ENCODE measurements at places on chromosomes 11 and 22.
A peak's percentile ranks its signal among the peaks of the same experiment; 100 is the strongest.

DNA sequence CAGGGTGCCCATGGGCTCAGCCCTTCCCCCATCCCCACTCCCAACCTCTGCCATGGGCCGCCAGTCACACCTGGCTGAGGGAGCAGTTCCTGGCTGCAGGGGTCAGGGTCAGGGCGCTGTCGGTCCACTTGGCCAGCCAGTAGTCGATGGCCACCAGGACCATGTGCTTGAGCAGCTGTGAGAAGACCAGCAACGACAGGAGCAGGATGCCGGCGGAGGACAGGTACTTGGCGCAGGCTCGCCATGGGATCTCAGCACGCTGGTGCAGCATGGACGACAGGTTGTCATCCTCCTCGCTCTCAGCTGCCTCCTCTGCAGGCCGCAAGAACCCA is 18.3 kb upstream of the KCNJ11 start:
- DNase-seq, result no peak

GRCh38 chr11:57900320-57900719 is 123.4 kb upstream of the OR9Q1 start:
- no peak for DNase-seq

DNA sequence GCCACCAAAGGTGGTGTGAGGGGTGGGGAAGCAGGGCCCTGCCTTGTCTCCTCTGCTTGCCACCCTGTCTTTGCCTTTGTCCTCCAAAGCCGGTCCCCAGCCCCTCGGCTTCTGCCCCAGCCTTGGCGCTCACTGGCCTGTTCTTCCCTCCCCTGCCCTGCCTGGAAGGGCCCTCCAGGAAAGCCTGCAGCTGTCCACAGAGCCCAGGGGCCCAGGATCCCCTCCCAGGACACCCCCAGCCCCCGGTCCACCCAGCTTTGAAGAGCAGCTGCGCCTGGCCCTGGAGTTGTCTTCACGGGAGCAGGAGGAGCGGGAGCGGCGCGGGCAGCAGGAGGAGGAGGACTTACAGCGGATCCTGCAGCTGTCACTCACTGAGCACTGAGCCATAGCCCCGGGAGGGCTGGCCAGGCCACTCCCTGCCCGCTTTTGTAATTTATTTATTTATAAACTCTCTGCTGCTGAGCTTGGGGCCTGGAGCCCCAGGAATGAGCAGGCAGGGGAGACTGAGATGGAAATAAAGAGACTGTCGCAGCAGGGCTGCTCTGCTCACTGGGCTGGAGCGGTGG is 1.3 kb upstream of the SSH3 start:
- DNase-seq, result no peak

- DNase-seq, result no peak
These were observed 34.1 kb upstream of the OR8B8 start for GRCh38 chr11:124479561-124479960.

GRCh38 chr11:75487365-75487764 is 38.4 kb downstream of the GDPD5 start:
- DNase-seq, result no peak

GRCh38 chr11:62132191-62132590 is 8.4 kb downstream of the INCENP start:
- no peak for DNase-seq

GRCh38 chr11:69022260-69022659 is 9.2 kb upstream of the MRGPRF start:
- no peak for DNase-seq

DNA sequence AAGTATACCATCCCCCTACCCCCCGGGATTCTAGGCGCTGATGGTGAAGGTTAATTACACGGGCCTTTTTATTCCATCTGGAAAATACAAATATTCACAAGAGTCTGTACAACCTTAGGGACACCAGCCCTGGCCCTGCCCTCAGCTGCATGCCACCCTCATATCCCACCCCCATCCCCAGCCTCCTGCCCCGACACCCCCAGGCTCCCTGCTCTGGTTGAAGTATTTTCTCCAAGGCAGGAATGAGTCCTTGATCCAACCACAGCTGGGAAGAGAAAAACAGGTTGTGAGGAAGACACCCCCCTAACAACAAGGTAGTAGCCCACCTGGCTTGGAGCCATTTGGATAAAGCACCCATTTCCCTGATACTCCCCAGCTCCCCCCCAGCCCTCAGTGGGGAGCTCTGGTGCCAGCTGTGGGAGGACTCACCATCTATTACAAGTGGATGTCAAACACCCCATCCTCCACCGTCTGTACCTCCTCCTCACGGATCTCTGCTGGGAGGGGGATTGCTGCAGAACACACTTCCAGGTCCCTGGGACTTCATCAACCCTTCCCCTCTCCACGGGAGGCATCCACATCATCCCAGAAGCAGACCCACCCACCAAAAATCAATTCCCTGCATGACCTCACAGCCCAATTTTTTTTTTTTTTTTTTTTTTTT is 4.0 kb upstream of the NRXN2 start:
- DNase-seq, result no peak

- no peak for DNase-seq
These were observed 23.6 kb downstream of the OR52E1 start for GRCh38 chr11:5092821-5093585.

- DNase-seq, result peak; percentile 20
These were observed 78.5 kb downstream of the TRAF6 start for GRCh38 chr11:36431429-36432092.

DNA sequence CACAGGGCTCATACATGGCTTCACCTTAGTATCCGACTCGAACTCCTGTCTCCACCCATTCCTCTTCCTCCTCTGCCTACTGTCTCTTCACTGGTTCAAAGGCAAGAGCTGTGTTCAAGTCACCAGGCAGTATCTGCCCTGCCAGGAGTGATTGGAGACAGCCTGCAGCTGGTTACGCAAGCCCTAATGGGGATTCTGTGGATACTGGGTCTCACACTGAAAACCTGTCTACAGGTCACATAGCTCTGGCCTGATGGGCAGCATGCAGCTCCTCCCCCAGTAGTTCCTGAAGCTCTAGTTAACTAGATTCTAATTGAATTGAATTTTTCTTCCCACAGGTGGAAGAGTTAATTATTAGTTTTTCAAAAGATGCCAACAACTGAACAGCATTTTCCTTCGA is 332.2 kb downstream of the TMEM135 start:
- DNase-seq, result no peak

Measured in stimulated activated CD8-positive, alpha-beta memory T cell treated with anti-CD3 and anti-CD28 coated beads, Interleukin-12 subunit alpha, Interleukin-12 subunit beta, amount 100 ng/mL, for 4 hours (primary cell).